ENCODE measurements at places on chromosomes 3 and 15.

DNA sequence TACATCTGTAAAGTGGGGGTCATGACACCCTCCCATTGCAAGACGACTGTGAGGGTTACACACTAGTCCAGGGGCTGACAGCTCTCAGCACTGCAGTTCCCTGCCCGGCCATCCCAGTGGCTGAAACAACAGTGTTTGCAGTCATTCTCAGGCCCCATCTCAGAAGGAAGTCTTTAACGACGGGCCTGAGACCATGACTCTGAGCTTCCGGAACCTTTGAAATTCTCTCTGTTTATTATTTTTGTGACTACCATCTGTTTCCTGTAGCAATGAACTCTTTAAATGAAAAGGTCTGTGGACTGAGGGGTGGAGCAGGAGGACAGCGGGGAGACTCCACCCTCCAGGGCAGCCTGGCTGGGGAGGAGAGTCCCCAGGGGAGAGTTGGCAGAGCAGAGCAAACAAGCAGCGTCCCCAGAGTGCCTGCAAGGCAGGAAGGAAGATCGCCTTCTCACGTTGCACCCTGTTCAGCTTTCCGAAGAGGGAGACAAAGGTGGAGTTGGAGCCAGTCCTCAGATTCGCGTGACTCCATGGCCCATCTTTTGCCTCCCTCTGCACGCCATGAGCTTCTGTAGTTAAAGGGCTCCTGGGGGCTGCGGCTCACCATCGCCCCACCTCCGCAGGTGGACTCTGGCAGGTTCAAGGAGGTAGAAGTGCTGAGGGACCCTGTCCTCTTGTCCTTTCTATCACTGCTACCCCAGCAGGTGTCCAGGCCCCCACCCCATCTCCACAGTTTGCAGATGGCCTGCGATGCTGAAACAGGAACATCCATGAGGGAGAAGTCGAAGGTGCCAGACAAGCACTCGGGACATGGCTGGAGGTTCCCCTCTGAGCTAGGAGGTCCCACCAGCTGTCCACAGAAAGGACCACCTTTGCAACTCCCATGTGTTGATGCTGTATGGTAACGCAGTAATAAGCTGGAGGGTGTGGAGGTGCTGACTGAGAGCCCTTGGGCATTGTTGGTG is 525.8 kb upstream of the PROK2 start:
- DNase-seq = no peak

DNA sequence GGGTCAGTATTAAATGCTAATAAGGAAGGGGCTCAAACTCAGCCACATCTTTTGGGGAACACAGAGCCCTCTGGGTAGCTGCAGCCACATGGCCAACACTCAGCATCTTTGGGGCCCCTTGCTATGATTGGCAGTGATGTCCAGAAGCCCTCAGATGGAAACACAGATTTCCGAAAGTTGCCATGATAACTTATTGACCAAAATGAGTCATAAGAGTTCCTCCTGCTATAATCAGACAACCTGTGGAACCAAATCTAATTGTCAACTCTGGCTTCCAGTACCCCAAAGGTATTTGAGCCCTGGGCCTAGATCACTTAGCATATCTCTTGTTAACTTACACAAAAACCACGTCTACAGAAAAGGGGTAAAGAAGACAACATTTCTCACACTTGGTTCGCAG is 392.2 kb downstream of the KCNH8 start:
- DNase-seq = no peak

DNA sequence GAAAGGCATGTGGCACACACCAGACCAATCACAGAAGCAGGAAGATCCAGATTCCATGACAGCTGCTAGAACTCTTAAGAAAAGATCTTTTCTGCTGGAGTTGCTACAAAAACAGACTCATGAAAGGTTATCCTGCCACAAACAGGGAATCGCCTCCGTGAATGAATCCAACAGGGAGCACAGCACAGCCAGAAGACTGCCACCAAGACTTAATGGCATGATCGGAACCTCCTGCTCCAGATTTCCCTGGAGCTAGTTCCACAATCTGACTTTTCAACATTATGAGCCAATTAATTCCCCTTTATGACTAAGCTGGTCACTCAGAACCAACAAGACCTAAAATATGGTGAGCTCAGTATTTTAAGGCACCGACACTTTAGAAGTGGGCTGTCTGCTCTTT is 232.5 kb downstream of the FOXP1 start:
- DNase-seq = no peak

DNA sequence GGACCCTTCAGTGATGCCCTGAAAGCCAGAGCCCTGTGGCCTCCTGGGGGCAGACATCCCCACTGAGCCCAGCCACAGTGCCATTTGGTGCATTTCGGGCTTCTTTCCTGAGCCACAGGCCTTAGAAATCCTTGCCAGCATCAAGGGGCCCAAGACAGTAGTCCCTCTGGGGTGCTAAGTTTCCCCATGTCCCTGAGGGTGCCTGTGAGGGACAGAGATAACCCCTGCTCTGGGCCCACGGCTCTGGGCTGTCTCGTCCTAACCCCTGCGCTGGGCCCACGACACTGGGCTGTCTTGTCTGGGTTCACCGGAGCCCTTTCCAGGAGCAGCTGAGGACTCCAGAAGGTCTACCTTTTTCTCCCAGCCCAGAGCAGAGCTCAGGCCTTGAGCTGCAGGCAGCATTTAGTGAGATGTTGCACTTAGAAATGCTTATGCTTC is 45.1 kb upstream of the FGD5 start:
- DNase-seq = no peak

DNA sequence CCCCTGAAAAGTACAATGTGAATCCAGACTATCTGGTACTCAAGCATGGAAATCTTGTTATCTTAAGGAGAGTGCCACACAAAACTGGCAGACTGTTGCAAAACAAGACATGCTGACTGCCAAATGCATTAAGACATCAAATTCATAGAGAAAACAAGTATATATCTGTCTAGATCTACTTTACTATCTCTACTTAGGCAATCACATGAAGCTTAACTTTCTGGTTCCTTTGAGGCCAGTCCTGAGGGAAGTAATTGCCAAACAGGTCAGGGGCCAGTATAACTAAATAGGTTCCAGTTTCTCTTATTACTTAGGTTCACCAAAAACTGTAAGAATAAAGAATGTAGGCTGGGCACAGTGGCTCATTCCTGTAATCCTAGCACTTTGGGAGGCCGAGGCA is 15.9 kb upstream of the SLC4A7 start:
- no peak for DNase-seq

Measured in neuronal stem cell (in vitro differentiated cells).